ENCODE measurements at places on chromosomes 2 and 18.

DNA sequence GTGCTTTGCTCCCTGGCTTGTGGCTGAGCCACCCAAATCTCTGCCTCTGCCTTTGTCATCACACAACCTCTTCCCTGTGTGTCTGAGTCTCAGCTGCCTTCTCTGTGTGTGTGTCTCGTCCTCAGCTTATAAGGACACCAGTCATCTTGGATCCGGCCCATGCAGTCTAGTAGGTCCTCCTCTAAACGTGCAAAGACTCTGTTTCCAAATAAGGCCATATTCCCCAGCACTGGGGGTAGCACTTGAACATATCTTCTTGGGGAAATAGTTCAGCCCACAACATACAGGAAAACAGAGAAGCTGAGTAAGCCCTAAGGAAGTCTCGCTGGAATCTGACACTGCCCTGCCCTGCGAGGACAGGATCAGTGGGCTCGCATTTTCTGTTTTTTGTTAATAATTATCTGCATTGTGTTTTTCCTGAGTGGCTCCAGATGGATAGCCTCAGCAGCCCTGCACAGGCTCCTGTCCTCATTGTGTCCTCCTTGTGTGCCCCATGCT, 42.1 kb downstream of the MTCL1 start:
- peak; percentile 35 for DNase-seq

DNA sequence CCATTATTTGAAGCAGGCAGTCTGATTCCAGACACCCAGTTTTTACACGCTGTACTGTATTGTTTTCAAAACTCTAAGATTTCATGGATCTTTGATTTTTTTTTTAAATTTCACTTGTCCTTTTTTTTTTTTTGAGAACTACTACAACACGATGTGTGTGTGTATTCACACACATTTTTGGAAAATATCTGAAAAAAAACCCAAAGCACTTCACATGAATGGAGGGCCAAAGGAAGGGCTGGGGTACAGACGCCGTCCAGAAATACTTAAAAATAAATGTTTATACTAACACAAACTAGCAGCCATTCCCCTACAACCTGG, 314 bp upstream of the SSB start:
- DNase-seq = no peak

DNA sequence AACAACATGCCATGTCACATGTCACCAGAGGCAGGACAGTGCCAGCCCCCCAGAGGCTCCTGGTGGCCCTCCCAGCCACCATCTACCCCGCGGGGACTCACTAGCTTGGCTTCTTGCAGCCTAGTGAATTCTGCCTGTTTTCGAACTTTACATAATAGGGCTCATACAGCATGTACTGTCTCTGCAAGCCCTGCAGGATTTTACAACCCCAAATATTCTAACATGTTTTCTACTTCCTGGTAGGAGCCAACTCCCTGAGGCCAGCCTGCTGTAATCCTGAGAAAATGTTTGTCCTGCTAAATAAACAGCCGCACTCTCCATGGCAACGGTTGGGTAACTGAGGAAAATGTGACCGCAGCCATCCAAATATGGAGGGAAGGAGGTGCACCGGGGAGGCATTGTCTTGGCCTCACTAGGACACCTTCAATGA, 2.7 kb downstream of the PER2 start:
- DNase-seq = no peak

GRCh38 chr2:36190097-36190496, 165.5 kb upstream of the CRIM1 start:
- no peak for DNase-seq

GRCh38 chr2:204255071-204255470, 290.2 kb upstream of the PARD3B start:
- DNase-seq = no peak

- no peak for DNase-seq
These were observed 52.3 kb upstream of the ZNF516 start for GRCh38 chr18:76547296-76547695.

GRCh38 chr2:39492716-39493115, 55.6 kb upstream of the MAP4K3 start:
- DNase-seq = no peak

DNA sequence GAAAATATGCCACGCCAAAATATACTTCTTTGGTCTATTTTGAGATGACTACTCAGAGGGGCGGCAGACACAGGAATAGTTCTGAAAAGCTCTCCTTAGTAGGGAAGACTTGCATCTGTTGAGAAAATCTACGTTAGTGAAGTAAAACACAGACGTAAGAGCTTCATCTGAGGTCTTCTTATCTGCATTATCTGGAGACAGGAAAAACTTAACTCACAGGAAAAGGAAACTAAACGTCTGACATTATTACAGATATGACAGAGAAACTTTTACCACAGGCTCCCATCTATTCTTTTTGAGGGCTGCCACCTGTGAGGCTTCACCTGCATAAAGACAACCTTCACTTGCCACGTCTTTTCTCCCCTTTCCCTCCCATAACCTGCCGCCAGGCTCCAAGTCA, 1295.7 kb downstream of the LRP1B start:
- no peak for DNase-seq

DNA sequence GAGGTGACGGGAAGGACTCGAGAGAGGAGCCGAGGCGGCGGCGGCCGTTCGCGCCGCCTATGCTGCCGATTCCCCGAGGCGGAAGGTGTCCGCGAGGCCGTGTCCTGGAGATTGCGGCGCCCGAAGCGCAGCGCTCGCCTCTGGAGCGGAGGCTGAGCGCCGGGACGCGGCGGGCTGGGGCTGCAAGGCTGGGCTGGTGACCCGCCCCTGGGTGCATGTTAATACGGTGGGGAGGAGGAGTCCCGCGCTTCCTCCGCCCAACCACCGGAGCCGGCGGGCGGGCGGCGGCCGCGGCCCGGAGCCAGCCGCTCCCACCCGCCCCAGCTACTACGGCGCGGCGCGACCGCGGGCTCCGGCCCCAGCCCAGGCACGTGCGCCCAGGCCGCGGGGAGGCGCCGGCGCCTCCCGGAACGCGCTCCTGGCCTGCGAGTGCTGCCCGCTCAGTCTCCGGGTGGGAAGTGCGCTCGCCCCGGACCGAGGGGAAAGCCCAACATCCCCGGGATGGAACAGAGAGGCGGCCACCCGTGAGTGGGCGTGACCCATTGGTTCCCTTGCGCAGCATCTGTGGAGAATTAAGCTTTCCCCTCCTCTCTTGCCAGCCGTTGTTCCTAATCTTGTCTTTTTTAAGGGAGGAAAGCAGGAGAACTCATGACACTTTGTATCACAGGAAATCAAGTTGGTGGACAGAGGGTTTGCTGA, at the start of gene DLGAP1:
Gene DLGAP1 (minus strand): TSS at position 195 of the 699 bp plus-strand sequence.
- DNase-seq = no peak

DNA sequence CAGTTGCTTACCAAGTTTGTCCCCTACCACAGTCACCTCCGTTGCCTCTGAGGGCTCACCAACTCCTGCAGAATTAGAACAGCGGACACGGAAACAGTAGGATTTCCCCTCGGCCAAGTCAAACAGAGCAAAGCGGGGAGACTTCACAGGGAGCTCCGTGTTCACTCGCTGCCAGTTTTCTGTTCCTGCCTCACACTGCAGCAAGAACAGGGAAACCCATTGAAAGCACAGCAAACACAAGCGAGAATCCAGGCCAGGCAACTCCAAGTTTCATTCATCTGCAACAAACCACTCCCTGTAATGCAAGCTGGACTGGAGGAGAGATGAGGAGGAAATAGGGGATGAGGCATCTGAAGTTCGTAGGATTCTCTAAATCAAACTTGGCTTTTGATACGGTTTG, 84.2 kb downstream of the MYOM1 start:
- no peak for DNase-seq

DNA sequence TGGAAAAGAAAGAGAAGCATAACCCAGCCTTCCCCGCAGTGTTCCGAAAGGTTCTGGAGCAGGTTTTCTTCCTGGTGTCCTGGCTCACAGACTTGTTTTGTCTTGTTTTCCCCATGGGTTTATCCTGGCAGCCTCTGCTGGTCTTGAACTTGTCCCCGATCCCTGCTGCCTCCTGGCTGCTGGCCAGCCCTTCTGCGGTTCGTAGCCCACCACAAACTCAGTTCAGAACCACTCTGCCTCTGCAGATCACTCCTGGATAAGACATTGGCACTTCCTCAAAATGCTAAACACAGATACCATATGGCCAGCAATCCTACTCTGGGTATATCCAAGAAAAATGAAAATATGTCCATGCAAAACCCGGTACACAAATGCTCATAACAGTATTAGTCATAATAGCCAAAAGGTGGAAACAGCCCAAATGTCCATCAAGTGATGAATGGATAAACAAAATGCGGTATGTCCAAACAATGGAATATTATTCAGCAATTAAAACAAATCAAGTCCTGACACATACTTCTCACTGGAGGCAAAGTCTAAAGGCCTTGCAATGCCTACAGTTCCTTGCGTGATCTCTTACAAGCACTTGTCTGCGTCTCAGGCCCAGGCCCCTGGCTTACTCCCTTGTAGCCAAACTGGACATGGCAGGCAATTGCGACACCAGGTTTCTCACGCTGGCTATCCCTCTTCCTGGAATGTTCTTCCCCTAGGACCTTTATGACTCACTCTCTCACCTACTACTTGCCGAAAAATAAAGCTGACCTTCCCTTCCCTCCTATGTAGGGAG, 28.0 kb upstream of the ARHGEF4 start:
- DNase-seq = no peak

GRCh38 chr18:6781142-6781714, 51.7 kb downstream of the ARHGAP28 start:
- DNase-seq = no peak

DNA sequence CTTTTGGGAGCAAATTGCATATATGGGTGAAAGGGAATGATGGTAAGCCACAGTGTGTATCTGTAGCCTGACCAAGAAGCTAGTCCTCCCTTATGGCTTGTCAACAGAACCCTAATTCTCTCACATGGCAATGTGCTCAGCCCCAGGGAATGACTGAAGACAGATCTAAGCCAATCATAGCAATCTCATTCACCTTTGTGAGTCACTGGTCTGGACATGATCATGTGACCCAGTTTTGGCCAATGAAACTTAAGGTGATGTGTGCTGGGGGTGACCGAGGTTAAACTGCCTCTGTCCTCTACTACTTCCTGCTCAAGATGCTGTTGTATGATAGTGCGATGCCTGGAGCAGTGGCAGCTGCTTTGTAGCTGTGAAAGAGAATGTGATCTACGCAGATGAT, 491.2 kb upstream of the HS6ST1 start:
- peak; percentile 38 for DNase-seq

Measured in Karpas-422 (cell line).